ENCODE measurements at places on chromosomes 2 and 18.

- DNase-seq, result no peak
These were observed 10.7 kb downstream of the PSTPIP2 start for GRCh38 chr18:46061387-46061786.

- DNase-seq, result no peak
These were observed 51.6 kb downstream of the MRPL33 start for GRCh38 chr2:27823135-27823534.

GRCh38 chr2:204967199-204967960 lies 422.1 kb downstream of the PARD3B start:
- no peak for DNase-seq

GRCh38 chr2:70735071-70735470 lies 32.9 kb downstream of the ADD2 start:
- no peak for DNase-seq

- DNase-seq, result no peak
These were observed 76.5 kb upstream of the HAAO start for GRCh38 chr2:42868874-42869273.

DNA sequence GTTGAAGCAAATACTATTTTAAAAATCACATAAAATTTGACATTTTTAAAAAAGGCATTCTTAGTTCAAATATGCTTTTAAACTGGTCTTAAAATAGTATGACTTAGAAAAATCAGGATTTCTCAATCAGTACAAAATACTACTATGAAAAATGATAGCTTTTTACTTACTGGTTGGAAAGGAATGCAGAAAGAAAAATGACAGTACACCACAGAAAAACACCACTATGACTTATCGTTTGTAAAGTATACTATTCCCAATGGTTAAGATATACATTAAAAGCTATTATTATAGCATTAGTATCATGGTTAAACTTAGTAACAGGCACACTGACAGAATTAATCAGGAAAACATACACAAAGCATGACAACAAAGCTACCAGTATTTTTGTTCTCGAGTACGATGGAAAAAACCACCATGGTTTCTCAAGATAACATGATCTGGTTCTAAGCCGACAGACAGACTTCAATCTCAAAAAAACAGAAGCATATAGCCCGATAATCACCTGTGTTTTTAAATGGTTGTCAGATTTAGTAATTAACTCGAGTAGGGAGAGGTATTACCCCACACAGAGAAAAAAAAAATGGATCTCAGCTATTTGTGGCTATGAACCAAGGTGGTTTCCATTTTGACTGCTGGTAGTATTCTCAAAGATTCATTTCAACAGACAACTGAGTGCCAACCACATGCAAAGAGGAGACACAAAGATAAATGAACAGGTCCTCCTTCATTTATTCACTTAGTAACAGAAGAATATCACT lies 39.1 kb downstream of the CUL3 start:
- no peak for DNase-seq

DNA sequence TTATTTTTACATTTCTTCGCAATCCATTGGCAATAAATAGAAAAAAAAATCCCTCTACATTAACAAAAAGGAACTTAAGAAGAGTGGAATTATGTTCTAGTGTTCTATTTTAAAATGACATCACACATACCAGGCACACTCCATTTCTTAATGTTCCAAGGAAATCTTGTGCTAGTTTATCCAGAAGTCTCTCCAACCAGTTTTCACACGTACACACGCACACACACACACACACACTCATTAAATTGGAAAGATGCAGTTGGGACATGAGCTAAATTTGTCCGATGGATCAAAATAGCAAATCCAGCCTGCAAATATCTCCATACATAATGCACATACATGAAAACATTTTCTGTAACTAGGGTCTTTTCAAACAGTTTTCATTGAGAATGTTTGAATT lies 78.3 kb downstream of the KCNJ3 start:
- no peak for DNase-seq

DNA sequence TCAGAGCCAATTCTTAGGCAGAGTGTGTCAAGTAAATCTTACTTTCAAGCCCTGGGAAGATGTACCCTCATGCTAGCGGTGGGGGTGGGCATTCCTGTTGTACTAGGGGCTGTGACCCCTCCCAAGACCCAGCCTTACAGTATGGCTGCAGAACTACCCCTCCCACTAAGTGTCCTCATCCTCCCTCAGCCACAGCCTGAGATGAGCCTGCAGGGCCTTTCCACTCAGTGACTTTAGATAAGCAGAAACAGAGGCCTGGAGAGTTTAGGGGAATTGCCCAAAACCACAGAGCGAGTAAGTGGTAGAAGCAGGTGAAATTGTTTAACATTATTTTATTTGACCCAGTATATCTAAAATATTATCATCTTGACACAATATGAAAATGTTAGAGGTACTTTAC lies 36.6 kb downstream of the TTC32 start:
- no peak for DNase-seq

DNA sequence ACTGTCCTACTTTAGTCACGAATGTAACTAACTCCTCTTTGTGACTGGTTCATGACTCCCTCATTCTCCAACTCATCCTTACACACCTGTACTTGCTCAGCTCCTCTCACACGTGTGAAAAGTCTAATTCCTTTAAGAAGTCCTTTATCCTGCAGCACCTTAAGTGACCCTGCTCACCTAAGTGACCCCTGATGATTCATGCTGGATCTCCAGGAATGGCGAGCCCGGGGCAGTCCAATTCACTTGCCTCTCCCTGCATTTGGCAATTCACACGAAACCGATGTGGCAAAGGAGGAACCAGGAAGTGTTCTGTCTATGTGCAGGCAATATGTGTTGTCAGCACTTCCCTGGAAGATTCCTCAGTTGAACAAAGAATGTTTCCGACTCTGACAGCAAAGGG lies 189.8 kb upstream of the NABP1 start:
- no peak for DNase-seq

DNA sequence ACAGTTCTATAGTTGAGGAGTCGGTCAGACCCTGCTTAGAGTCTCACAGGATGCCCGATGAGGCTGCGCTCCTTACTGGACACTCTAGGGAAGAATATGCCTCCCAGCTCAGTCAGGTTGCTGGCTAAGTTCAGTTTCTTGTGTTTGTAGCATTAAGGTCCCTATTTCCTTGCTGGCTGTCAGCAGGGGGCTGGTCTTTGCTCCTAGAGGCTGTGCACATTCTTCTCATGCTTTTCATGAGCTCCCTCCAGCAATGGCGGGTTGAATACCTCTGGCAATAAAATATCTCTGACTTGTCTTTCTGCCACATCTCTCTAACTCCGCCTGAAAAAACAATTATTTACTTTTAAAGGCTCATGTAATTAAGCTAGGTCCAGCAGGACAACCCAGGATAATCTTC lies 79.4 kb upstream of the DNAJC10 start:
- no peak for DNase-seq

- DNase-seq, result no peak
These were observed 53.9 kb upstream of the EPC2 start for GRCh38 chr2:148590612-148591011.

DNA sequence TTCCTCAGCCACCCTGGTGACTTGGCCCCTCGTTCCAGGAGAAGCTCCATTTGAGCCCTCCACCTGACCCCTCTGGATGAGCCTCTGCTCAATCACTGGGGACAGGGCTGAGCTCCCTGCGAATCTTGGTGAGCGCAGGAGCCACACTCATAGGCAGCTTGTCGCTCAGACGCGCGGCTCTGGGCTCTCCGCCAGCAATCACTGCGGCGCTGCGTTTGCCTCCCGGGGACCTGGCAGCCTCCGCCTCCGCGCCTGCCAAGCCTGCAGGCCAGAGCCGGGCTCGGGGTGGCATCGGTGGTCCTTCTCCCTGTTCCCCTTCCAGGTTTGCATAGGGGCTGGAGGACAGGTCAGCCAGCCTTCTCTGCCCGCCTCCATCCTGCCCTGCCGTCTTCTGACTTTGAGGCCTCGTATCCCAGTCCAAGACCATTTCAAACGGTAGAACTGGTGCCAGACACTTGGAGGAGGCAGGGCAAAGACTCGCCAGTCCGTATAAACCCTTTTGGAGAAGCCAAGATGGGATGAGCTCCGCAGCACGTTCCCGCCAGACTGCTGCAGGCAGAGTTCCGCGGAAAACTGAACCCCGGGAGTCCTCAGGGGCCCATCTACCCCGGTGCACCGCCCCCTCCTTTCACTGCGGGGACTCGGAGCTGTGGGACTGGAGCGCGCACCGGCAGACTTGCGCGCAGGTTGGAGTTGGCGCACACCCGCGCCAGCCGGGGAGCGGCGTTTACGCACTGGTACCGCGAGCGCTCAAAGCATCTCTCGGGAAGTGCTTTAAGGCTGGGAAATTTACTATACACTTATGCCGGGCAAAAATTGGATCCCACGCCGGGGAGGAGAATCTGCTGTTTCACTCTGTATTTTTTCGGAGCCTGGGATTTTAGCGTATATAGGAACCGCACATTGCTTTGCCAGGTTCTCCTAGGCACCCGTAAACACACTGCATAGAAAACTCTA lies 1.1 kb upstream of the TACR1 start:
- DNase-seq, result no peak

DNA sequence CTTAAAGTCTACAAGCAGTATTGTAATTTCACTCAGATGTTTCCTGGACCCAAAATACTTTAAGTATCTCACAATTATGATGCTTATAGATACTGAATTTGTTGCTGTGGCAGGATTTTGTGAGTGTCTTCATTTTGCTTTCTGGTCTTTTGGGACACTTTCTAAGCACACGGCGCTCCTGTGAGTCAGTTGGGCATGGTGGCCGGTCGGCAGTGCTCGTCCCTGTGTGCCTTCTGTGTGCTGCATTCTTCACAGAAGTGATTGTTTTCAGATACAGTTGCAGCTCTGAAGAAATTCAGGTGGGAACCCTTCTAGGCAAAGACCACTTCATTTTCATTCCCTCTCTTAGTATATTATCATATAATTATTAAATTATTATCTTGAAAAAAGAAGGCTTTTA lies 273.3 kb downstream of the ZNF407 start:
- DNase-seq, result no peak

- DNase-seq, result no peak
These were observed 11.8 kb downstream of the MAPRE3 start for GRCh38 chr2:26982102-26982742.

DNA sequence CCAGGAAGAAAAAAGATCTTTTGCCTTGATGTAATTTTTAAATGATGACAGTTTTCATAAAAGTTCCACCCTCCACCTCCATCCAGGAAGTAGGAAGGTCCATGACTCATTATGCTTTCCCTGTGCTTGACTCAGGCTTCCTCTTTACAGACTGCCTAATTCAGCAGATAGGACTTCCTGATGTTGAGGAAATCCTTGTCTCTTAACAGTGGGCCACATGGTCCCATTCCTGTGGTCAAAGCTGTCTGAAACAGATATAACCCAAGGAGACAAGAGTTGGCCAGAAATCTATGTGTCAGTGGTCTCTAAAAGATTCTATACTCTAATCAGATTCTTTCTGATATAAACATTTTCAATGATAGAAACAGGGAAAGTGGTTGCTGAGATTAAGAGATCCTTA lies 119.1 kb downstream of the BAZ2B start:
- DNase-seq, result no peak

GRCh38 chr18:12315911-12316310 lies 7.9 kb downstream of the TUBB6 start:
- no peak for DNase-seq

- no peak for DNase-seq
These were observed 459.2 kb downstream of the KCNJ3 start for GRCh38 chr2:155157711-155158110.

DNA sequence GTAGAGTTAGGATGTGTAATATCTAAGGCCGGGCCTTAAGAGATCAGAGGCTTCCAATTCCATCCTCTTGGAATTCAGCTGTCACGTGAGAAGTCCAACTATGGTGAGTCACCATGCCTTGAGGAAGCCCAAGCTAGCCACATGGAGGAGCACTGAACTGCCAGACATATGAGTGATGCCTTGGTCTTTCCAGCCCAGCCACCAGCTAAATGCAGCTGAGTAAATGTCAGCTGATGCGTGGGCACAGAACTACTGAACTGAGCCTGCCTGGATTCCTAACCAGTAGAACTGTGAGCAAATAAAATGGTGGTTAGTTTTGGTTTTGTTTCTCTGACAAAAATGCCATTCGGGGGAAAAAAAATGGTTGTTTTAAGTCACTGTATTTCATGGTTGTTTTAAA lies 153.7 kb upstream of the SERTAD2 start:
- DNase-seq, result no peak

DNA sequence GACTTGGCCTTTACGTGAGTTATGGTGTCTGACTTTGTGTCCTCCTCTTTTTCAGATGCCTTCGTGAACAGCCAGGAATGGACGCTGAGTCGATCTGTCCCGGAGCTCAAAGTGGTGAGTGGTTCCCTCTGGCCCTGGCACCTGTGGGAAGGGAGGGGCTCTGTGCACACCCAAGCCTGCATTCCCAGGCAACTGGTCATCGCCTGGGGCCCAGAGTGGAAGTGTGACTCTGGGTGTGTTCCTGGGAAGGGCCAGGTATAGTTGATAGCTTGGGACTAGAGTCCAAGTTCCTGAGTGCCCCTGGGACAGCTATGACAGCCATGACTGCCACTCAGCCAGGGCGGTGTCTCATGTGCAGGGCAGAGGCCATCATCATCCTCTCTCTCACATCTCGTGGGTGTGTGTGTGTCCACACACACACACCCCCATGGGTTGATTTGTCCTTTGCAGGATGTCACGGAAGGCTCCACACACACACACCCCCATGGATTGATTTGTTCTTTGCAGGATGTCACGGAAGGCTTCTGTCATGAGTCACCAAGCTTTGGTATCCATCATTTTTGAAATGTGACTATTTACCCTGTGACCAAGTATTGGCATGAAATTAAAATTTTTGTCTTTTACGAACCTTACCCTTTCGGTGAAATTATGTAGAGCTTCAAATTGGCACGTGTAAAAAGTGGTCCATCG lies 215.4 kb downstream of the AGAP1 start:
- DNase-seq, result no peak

- no peak for DNase-seq
These were observed 46.3 kb downstream of the QPCT start for GRCh38 chr2:37390777-37391176.

- DNase-seq, result no peak
These were observed 68.4 kb upstream of the CDCA7 start for GRCh38 chr2:173286153-173286809.

- DNase-seq, result no peak
These were observed 42.7 kb downstream of the CIB4 start for GRCh38 chr2:26598336-26598995.

DNA sequence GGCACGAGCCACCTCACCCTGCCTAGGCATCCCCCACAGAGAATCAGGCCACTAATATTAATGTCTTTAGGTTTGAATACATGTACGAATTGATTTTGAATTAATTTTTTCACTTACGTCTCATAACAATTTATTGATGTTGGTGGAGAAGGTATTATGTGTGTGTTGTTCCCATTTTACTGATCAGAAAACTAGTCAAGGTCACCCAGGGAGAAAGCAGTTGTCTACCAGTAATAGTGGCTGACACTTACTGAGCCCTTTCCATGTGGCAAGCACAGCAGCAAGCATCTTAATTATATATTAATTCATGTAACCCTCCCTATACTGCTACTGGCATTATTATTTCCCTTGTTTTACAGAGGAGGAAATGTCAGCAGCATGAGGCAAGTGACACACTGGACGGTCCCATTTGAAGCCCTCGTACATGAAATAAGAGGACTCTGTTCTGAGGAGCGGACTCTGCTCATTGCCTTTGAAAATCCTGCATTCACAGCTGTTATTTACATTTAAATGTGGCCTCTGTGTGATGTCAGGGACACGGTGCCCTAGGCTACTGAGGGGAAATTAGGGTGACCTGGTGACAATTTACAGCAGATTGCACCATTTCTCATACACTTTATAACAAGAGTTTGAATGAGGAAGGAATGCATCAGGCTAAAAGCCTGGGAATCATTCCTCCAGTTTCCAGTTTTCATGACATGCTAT lies 30.9 kb upstream of the KCNE4 start:
- DNase-seq, result no peak
